ENCODE measurements at places on chromosomes 11 and 22. TPM values are rescaled to one million over a fixed set of nuclear protein-coding genes. Genes with fewer than 3 reads are reported as not detected.

C11orf42 gene
- not detected for total RNA-seq

KRTAP5-8 gene
- not detected for total RNA-seq

- no peak for DNase-seq
Observed at GRCh38 chr22:36520423-36520822, 8.5 kb downstream of the EIF3D start.

- no peak for DNase-seq
Observed at GRCh38 chr22:37262346-37262745, 18.3 kb upstream of the RAC2 start.

- DNase-seq = no peak
Observed at GRCh38 chr11:130829920-130830511, 86.3 kb downstream of the SNX19 start.
